ENCODE measurements at places on chromosomes 7 and 10. TPM values are rescaled to one million over a fixed set of nuclear protein-coding genes. Genes with fewer than 3 reads are reported as not detected.

- no peak for DNase-seq
Measured at GRCh38 chr10:15760681-15761080, 41.0 kb upstream of the ITGA8 start.

DNA sequence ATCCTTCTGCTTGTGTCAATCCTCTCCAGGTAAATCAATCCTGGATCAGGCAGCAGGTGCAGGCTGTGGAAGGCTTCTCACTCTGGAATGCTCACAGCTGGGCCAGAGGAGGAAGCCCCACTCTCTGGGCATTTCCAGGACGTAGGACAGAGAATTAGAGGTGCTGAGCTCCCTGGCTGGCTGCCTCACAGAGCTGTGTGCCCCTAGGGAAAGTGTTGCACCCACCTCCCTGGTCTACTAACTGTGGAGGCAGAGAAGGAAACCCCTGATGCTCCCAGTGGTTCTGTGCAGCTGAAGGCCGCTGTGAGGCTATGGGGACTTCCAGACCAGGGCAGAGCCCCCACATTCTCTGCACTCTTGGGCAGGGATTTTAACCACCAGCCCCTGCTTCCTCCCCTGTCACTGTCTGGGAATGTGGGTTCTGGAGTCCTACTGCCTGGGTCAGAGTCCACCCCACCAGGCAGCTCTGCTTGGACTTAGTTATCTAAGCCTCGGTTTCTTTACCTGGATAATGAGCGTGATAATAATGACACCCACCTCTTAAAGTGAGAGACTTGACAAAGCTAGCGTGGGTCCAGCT is 73.5 kb upstream of the EEPD1 start:
- no peak for DNase-seq

GRCh38 chr7:99083068-99083651 is 60.7 kb downstream of the SMURF1 start:
- DNase-seq: no peak

The ADCK2 gene
- total RNA-seq: 22.3 TPM

DNA sequence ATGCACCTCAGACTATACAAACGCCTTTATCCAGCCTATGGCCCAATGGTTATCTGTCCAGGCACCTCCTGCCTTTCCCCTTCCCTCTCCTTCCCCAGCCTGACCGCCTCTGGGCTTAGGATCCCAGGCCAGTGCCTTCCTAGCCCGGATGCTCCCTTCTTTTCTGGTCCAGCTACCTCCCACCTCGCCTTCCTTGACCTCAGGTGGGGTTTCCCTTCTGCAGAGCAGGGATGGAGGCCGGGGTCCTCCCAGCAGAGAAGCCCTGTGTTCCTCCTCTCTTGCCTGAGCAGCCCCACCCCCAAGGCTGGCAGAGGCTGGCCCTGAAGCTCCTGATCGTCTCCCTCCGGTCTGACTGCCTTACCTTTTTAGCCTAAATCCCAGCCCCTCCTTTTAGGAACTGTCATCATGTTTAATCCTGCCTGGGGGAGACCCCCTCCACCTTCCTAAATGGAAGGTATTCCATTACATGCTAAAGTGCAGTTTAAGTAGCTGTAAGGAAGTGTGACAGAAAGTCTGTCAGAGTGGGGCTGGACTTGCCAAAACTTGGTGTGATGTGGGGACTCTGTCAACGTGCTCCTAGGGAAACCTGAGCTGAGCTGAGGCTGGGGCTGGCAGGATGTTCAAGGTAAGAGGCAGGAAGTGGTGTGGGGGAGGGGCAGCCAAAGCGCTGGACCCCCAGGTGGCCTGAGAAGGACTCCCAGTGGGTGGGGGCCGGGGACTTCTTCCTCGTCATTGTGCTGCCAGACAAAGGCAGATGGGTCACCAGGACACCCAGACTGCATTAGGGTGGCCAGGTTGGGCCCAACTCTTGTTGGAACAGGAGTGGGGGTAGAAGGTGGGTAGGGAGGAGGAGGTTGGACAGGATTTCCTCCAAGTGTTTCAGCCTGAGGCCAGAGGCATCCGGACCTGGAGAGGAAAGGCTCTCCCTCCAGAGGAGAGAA is 39.5 kb downstream of the LBX1 start:
- DNase-seq: no peak

- DNase-seq: no peak
Measured at GRCh38 chr7:47763063-47763974, 181.4 kb upstream of the TNS3 start.

The ACBD7 gene
- total RNA-seq: not detected

DNA sequence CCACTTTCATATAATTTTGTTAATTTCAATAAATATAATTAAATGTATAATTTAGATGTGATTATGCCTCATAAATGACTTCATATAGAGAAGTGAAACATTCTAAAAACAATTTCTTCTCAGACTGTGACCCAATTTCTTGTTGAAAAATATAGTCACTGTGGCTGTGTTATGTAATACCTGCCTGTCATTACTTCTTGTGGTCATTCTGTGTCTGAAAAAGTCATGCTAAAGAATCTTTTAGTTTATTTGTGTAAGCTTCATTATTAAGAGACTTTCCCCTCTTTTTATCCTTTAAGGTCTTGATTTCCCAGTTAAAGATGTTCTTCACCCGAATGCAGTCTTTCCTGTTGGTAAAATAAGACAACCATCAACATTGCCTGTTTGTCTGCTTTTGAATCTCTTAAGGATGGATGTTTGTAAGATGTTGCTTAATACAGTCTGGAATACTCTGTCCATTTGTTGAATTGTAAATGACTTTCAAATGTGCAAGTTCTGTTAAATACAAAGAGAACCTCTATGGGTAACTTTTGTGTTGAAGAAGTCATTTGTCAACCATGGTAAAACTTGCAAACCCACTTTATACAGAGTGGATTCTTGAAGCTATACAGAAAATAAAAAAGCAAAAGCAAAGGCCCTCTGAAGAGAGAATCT is 16.0 kb downstream of the KAT6B start:
- no peak for DNase-seq

The AKR1B15 gene
- total RNA-seq: not detected

DNA sequence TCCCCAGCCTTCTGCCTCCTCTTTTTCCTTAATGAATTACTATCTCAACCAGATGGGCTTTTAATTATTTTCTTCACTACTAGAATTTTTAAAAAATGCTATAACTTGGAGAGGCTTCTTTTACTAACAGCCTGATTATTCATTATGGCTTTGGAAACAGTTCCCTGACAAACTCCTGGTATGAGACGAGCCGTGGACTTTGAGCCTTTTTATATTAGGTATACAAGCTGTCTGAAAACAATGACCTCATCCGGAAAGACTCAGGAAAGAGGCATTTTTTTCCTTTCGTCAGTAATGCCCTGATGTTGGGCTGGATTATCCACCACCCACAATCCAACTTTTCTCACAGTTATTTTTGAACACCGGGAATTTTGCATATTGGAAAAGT is 26.7 kb upstream of the ABLIM1 start:
- DNase-seq: no peak

The ZNF503 gene
- total RNA-seq: 99.4 TPM

GRCh38 chr10:97011397-97011796 is 174.4 kb downstream of the SLIT1 start:
- no peak for DNase-seq

The CLRN3 gene
- not detected for total RNA-seq

Data from uterus (tissue), 4 donors.